ENCODE measurements at places on chromosomes 1 and 21.

DNA sequence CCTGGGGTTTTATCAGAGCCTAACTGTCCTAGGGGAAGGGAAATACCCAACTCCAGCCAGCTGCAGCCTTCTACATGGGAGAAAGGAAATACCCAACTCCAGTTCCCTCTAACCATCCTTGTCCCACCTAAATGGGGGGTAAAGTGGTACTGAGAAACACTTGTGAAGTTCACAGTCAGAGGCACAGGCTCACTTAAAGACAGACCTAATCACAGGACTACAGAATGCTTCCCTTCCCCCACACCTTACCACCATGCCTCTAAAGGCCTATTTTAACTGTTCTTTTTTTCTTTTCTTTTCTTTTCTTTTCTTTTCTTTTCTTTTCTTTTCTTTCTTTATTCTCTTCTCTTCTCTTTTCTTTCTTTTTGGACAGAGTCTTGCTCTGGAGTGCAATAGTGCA, 324.6 kb downstream of the SPATA17 start:
- no peak for DNase-seq

DNA sequence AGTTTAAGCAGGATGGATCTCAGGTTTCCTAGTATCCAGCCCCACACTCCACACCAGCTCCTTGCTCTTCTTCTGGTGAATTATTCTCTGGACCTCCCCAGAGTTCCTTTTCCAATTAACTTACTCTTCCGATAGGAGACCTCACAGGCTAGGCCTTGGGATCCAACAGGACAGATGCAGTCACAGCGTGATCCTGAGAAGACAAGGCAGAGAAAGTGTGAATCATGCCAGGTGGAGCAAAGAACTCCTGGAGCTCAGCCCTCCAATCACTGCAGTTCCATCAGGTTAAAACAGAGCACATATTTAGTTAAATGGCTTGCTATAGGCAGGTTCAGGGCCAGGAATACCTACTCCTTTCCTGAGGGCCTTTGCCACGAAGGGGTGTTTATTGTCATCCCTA, 34.1 kb downstream of the C8B start:
- no peak for DNase-seq

- no peak for DNase-seq
These were observed 68.9 kb downstream of the IFI44 start for GRCh38 chr1:78718566-78718965.

- DNase-seq: no peak
These were observed 180.2 kb upstream of the MAP1LC3C start for GRCh38 chr1:242178924-242179708.

GRCh38 chr1:87968197-87968955, 639.7 kb downstream of the LMO4 start:
- no peak for DNase-seq

Measured in GM12892 (cell line).